ENCODE measurements at places on chromosomes 16 and 17. TPM values are rescaled to one million over a fixed set of nuclear protein-coding genes. Genes with fewer than 3 reads are reported as not detected.

The BIRC5 gene
- 6.4 TPM for total RNA-seq

The MATCAP1 gene
- total RNA-seq = 25.9 TPM

The HOXB1 gene
- not detected for total RNA-seq

DNA sequence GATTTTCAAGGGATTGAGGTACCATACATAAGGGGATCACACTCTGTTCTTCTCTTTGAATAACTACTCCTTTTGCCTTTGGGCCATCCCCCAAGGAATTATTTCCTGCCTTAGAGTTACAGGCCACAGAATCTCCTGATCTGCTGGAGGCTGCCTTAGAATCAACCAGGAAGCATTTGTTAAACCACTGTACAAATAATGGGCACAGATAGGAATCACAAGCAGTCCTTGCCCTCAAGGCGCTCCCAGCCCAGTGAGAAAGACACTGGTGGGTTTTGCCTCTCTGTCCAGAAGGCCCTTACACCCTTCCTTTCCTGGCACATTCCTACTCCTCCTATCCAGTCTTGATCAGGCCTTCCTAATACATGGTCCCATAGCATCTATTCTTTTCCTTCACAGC, 45.9 kb downstream of the MRTFB start:
- DNase-seq = no peak

DNA sequence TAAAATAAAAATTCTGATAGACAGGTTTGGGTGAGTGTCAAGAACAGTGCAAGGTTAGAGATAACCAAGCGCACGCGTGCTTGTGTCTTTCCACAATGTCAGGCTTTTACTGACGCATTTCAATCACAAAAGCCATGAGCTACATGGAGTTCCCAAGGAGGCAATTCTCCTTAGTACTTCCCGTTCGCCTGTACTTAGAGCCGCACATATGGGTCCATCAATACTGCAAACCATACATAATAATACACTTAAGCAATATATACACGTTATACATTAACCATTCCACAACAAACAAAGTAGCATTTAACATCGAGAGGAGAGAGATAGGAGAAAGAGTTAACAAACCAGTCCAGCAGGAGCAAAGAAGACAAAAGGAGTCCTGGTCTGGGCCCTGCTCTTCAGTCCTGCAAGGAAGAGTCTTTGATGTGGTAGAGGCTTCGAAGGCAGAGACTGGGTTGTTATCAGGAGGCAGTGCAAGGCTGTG, 11.9 kb upstream of the GPRC5C start:
- no peak for DNase-seq
